ENCODE measurements at places on chromosomes 3 and 15.
A peak's percentile ranks its signal among the peaks of the same experiment; 100 is the strongest.

DNA sequence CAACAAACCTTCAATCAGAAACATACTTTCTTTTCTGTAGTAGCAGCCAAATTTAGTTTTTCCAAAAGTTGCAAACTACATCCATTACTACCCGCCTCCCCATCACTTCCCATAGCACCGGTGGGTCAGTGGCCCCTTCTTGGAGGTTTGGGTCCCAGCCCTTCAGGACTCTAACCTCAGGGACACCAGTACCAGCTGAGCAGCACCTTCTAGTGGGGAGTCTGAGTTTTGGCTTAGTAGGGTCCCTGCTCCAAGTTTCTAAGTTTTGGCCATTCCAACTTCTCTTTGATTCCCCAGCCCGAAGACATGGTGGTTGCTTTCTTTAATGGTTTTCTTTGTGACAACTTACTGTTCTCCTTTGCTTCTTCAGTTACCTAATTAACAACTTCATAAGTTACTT lies 160.6 kb downstream of the ECT2 start:
- no peak for DNase-seq

DNA sequence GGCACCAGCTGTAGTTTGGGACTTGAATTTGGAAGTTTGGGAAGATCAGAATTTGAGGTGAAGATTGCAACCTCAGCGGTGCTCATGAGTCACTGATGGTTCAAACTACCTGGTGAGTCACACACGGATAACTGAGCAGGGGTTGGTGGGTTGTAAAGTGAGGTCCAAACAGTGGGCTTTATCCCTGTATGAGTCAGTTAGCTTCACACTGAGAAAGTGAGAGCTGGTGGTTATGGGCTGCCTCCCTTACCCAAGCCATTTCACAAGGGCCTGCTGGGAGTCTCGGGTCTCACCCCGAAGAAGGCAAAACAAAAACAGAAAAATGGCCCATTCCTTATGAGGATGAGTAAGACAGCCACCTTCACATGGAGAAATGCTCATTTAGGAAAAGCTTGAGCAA lies 77.0 kb downstream of the ITGA11 start:
- DNase-seq: no peak

DNA sequence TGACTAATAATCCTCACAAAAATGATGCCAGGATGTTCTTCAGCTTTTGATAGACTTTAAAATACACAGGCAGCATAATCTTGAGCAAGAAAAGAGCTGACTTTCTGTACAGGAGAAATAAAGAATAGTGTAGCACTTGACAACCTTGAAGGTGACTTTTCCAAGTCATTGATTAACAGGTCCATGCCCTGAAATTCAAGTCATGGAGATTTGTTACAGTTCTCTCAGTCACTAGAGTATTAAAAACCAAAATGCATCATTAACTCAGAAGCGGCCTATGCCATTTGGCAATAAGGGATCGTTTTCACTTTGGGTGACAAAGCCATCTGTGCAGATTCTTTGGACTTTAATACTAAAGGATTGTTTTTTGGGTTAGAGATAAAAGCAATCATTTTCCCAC lies 692.7 kb upstream of the SGO1 start:
- DNase-seq: no peak

- DNase-seq: no peak
Measured at GRCh38 chr3:169509780-169510692, 153.5 kb downstream of the MECOM start.

GRCh38 chr15:88814393-88814792 lies 11.2 kb downstream of the ACAN start:
- DNase-seq: no peak

DNA sequence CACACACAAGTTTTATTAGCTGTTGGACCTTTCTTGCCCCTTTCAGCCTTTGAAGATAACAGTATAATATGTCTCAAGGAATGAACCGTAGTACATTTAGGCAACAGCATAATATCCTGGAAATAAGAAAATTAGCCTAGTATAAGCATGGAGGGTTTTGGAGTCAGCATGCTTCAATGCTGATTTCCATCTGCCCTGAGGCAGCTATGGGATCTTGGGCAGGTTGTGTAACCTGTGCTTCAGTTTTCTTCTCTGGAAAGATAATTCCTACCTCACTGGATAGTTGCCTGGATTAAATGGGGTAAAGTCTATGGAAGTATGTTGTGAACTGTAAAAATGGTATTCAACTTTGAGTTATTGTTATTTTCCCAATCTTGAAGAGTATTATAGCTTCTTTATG lies 1.6 kb downstream of the DHX30 start:
- DNase-seq: no peak

- peak; percentile 82 for DNase-seq
Measured at GRCh38 chr3:194682694-194683310, 2.9 kb upstream of the FAM43A start.

GRCh38 chr3:65701516-65701915 lies 337.2 kb downstream of the MAGI1 start:
- no peak for DNase-seq

GRCh38 chr3:99850608-99851007 lies 32.9 kb downstream of the CMSS1 start:
- no peak for DNase-seq

GRCh38 chr3:59308001-59308400 lies 258.2 kb upstream of the CFAP20DC start:
- DNase-seq: no peak

DNA sequence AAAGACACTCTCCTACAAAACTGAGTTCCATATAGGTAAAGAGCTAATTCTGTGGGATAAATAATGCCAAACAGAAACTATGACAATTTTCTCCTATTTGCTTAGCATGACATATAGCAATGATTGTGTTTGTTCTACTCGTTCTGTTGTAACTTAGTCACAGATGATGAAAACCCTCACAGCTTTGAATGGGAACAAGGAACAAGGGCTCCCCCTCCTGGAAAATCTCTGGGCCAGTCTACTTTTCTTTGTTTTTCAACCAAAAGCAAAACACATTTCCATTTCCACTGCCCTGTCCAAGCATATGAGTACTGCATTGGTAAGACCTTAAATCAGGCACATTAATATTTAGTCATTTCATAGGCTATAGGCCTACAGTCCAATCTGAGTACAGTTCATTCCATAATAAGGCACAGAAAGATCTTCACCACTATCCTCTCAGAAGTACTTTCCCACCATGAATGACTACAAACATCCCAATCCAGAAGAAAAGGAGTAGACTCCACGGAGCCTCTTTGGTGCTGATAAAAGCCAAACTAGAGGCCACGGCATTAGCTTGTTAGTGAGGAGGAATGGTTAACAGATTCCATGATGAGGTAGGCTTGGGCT lies 67.1 kb downstream of the ATP8B4 start:
- peak; percentile 82 for DNase-seq

GRCh38 chr3:45802146-45802545 lies 5.8 kb upstream of the SLC6A20 start:
- no peak for DNase-seq

- DNase-seq: no peak
Measured at GRCh38 chr3:197082871-197083270, 53.3 kb upstream of the MELTF start.

DNA sequence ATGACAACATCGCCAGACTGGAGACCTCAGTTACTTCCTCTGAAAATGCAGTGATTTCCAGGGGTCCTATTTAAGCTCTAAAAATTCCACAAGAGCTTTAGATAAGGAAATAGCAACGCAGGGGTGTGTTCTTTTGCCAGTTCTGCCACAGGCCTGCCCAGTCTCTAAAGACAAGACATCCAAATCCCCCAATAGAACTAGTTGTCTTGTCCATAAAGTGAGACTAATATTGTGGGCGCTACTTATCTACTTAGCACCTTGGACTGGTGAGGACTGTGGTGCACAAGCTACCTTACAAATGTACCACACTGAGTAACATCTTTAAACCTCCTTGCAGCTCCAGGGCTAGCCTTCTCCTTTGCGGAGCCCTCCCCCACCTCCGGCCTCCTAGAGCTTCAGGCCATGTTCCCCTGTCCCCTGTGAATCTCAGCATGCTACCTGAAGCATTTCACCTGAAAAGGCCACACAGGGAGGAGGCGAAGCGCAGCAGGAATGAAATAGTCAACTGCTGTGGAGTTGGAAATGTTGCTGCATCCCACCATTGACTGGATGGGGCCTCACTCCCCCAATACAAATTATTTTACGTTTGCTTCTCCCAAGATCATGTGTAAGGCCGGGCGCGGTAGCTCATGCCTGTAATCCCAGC lies 9.6 kb upstream of the LRRC2 start:
- no peak for DNase-seq

DNA sequence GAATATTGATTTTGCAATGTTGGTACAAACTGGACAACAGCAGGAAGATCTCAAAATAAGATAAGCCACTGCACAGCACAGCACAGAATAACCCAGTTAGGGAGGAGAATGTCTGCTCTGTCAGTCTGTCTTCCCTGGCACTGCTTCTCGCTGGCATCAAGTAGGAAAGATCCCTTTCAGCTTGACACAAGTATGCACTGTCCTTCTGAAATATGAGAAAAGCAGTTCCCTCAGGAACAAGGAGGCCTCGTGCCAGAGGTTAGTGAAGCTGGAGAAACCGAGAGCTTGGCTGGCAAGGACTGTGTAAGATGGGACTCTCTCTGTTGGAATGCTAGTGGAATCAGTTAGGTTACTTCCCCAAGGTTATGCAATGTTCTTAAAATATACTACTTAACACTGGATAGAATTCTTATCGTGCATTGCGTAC lies 59.1 kb downstream of the FMN1 start:
- DNase-seq: no peak

- DNase-seq: no peak
Measured at GRCh38 chr3:62815981-62816380, 59.2 kb downstream of the CADPS start.

- DNase-seq: no peak
Measured at GRCh38 chr15:91465086-91465485, 365.0 kb downstream of the SV2B start.

DNA sequence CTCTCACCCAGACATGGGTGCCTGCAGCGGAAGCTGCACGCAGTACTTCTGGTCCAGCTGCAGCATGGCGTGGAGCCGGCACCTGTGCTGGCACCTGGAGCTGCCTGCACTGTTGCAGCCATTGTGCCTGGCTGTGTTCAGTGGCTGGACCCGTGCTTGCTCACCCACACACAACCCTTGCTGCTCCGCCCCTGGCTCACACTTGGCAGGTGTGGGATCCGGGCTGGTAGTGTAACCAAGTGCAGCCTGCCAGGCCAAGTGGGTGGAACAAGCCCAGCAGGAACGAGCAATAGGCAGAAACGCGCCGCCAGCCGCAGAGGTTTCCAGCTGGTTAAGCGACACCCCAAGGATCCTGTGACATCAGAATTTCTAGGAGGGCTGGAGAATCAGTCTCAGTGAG lies 11.2 kb upstream of the SCAPER start:
- no peak for DNase-seq

GRCh38 chr3:8872261-8872660 lies 91.0 kb downstream of the RAD18 start:
- DNase-seq: no peak

- DNase-seq: no peak
Measured at GRCh38 chr15:58430224-58430787, 1.5 kb upstream of the LIPC start.

GRCh38 chr3:50194128-50194902 lies 2.9 kb downstream of the GNAT1 start:
- peak; percentile 80 for DNase-seq

- no peak for DNase-seq
Measured at GRCh38 chr3:188390775-188391443, 237.0 kb downstream of the LPP start.

DNA sequence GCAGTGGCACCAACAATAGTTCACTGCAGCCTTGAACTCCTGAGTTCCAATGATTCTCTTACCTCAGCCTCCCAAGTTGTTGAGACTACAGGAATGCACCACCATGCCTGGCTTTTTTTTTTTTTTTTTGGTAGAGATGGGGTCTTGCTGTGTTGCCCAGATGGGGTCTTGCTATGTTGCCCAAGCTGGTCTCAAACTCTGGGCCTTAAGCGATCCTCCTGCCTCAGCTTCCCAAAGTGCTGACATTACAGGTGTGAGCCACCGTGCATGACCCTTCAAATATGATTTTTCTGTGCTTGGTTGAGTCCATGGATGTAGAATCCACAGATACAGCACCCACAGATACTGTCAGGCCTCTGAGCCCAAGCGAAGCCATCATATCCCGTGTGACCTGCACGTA lies 30.2 kb upstream of the IDH2 start:
- DNase-seq: no peak

- DNase-seq: no peak
Measured at GRCh38 chr3:8420612-8421011, 81.0 kb upstream of the LMCD1 start.

GRCh38 chr3:188527389-188527788 lies 373.4 kb downstream of the LPP start:
- DNase-seq: no peak

GRCh38 chr3:18279226-18279737 lies 145.9 kb downstream of the SATB1 start:
- DNase-seq: no peak

GRCh38 chr3:57555306-57555705 lies 768 bp upstream of the PDE12 start:
- peak; percentile 31 for DNase-seq

DNA sequence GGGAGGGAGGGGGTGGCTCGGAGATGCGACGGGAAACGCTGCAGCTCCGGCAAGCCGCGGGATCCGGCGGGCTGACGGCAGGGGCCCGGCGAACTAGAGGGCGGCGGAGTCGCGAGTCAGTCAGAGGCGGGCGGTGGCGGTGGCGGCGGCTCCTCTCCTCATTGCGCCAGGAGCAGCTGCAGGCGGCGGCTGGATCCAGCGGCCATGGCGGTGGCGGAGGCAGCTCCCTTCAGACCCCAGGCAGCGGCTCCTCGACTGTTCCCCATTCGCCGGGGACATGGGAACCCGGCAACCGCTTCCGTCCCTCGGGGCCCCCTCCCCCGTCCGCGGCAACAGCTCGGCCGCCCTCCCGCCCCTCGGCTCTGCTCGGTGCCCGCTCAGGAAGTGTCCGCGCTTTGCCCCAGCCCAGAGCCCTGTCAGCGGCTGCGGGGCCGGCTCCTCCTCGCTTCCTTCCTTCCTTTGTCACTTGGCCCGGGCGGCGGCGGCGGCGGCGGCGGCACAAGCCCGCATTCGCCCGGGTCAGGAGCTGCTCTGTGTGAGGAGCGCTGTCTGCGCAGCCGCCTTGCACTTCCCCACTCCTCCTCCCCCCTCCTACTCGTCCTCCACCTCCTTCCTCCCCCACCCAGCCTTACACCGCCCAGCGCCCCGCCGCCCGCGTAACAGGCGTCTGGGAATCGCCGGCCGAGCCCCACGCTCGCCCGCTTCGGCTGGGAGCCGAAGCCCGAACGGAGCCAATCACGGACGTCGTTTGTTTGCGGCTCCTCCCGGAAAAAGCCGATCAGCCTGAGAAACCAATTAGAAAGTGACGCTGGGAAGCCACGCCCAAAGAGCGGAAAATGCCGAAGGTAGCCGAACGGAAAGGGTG lies at the start of gene GSK3B:
Gene GSK3B, minus strand, starts transcription at position 537 of the 865 bp plus-strand sequence. CDS start 1,013 bp downstream, outside the sequence.
- peak; percentile 93 for DNase-seq

DNA sequence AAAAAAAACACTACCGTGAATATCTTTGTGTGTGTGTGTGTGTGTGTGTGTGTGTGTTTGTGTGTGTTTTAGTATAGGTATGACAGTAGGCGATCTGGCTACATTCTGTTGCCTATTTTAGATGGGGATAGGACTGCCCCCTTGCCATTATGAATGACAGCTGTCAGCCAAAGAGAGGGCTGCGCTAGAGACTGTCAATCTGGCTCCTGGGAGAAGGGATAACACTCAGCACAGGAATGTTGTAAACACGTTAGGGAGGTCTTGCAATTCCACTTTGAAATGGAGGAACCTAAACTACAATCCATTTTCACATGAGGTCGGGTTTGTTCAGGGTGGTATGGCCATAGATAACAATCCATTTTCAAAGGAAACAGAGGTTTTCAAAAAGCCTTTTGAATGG lies 14.1 kb upstream of the ETV5 start:
- DNase-seq: no peak
